ENCODE measurements at places on chromosomes 16 and 17.

- DNase-seq: no peak
These were observed 58.5 kb downstream of the LMF1 start for GRCh38 chr16:912322-912683.

DNA sequence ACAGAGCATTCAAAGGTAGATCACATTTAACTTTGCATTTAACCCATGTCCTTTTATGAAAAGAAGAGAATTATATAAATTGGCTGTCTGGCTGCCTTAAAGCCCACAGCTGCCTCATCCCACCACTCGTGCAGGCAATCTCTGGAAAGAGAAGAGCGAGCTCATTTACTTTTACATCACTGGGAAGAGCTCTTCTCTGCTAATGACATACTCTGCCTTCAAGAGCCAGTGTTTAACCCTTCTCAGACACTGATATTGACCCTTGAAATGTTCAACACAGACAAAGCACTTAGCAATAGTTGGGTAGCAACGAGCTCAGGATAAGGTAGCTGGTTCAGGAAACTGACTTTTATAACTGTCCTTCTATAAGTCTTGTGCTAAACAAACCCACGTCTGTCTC, 6.8 kb downstream of the KRT38 start:
- DNase-seq: no peak

- peak; percentile 76 for DNase-seq
These were observed 26.8 kb downstream of the GP2 start for GRCh38 chr16:20300312-20301097.

DNA sequence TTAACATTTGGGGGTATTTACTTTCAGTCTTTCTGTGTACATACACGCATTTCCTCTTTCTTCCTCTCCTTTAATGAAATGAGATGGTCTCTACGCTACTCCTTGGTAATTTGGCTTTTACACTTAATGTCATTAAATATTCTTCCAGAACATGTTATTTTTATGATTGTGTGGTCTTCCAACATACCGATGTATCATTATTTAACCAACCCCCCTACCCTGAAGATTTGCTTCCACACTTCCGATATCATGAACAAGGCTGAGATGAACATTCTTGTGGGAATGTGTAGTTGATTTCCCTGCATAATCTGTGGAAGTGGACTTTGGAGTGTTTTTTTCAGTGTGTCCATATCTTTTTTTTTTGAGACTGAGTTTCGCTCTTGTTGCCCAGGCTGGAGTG, 2.3 kb upstream of the PGS1 start:
- DNase-seq: no peak

DNA sequence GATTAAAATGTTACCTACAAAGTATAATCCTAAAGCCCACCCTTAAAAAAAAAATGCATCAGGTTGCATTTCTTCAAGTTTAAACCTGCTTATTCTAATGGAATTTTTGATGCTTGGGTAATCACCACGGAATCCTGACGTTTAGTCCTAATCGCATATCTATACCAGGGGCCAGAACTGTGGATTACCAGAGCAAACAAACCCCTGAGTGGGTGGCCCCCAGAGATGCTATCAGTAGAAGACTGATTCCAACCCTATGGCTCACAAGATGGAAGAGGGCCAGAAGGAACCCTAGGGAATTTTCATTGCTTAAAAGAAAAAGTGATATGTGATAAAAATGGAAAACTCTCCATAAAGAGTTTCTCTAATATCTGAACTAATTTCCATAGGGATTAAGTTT, 152.2 kb upstream of the NOG start:
- DNase-seq: no peak

GRCh38 chr16:50627419-50627818, 53.7 kb downstream of the SNX20 start:
- peak; percentile 7 for DNase-seq

DNA sequence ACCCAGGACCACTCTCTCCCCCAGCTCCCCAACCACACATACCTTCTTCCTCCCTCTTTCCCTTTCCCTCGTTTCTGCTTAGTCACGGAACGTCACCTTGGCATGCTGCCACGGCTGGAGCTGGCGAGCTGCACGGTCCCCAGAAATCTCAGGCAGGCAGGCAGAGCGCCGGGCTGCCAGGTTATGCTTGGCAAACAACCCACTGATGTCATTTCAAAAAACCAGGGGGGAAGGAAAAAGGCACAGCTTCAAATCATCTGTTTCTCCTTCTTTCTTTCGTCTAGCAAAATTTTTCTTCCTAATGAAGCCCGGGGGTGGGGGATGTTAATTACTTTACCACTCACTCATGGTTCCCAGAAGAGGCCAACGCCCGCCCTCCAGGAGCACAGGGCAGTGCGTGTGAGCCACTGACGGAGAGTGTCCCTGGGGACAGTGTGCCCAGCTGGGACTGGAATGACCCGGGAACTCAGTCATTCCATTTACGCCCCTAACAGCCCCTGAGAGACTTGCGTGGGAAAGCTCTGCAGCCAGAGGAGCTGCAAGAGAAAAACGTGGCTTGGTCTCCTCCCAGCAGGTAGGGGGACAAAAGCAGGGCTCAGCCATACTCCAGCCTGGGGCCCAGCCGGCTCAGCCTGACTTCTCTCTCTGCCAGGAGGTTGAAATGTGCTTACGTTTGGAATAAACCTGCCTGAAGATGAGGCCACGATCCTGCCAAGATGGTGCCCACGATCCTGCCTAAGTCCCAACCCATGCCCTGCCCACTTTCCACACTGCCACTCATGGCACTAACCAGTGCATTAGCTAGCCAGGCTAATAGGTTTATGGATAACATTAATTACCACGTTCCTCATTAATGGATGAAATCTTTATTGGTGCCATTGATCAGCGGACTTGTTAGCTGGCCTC, 198.9 kb downstream of the ZFHX3 start:
- peak; percentile 10 for DNase-seq

- peak; percentile 58 for DNase-seq
These were observed 138.9 kb upstream of the CA10 start for GRCh38 chr17:52297230-52298010.

- DNase-seq: no peak
These were observed 198.4 kb downstream of the ANKFN1 start for GRCh38 chr17:56351675-56352074.

GRCh38 chr17:7969433-7969832, 33.0 kb upstream of the GUCY2D start:
- peak; percentile 48 for DNase-seq

DNA sequence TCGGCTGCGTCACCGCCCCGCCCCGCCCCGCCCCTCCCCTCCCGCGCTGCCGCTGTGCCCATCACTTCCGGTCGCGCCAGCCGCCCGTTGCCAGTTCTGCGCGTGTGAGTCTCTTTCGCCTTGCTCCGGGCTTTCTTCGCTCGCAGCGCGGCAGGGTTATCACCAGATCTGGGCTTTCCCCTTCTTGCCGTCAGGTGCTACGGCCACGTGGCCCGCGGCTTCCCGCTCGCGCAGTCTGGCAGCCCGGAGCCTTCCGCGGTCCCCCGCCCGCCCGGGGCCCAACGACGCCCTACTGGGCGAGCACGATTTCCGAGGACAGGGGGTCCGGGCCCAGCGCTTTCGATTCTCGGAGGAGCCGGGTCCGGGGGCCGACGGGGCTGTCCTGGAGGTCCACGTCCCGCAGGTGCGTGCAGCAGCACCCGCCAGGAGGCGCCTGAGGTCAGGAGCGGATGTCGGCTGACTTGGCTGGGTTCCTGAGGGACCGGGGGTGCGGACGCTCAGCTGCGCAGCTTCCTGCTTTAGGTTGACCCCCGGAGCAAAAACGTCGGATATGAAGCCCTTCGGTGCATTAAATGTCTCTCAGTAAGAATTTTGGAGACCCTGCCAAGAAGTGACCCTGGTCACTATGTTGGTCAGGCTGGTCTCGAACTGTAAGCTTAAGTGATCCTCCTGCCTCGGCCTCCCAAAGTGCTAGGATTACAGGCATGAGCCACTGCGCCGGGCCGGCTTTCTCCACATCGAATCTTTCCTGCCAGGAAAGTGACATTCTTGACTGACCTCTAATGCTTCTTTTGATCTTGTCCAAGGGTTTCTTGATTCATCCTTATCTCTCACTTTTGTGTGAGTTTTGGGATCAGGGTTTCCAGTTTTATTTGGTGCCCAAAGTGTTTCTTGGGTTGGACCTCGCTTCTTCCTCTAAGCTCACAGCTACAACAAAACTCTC, at the start of gene METTL23:
TSS of gene METTL23 (plus strand) at position 64 of the 943 bp plus-strand sequence. CDS start 2,872 bp downstream, outside the sequence.
- peak; percentile 91 for DNase-seq
